AG09309 (cell line): ENCODE measurements at places on chromosomes 11 and 22.

- DNase-seq: no peak
Measured at GRCh38 chr11:32289701-32290100, 145.6 kb downstream of the WT1 start.

DNA sequence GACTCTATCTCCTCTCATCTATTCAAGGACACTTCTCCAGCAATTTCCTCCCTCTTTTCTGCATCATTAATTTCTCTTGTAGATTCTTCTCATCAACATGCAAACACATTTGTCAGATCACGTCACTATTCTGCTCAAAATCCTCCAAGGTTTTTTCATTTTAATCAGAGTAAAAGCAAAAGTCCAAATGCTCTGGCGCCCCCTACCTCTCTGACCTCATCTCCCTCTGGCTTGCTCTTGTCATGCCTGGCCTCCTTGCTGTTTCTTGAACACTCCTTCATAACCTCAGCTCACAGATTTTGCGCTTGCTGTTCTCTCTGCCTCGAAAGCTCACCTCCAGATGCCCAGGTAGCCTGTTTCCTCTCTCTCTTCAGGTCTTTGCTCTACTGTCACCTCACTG is 22.4 kb downstream of the RTCB start:
- DNase-seq: no peak

- peak; percentile 100 for DNase-seq
Measured at GRCh38 chr11:27234043-27234668, 128.9 kb downstream of the CCDC34 start.

DNA sequence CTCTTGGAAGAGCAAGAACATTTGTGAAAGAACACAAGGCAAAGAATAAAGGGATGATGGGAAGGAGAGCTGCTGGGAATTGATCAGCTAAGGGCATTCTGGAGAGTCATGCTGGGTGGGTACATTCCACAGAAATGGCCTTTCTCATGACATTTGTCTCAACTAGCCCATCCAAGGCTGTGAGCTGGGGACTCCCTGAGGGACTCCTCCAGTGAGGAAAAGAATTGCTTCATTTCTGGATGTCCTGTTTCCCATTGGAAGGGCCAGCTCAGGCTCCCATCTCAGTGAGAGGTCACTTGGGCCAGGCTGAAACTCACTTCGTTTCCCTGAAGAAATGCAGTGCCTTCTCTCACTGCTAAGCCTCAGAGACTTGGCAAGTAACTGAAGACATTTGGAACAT is 106.8 kb downstream of the CD44 start:
- no peak for DNase-seq

DNA sequence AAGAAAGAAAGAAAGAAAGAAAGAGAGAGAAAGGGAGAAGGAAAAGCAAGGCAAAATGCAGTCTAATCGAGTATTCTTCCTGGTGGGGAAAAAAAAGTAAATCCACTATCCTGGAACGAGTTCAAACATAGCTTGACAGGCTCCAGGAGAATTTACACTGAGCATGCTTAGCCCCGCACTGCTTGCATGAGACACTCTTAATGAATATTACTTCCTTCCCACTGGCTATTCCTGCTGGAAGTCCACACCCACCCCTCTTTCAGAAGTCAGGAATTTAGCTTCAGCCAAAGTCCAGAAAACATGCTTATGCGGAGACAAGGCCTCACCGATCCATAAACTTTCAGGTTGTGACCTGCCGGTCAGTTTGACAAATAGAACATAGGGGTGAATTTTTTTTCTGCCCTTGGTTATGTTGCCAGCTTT is 251.8 kb upstream of the BLID start:
- no peak for DNase-seq

GRCh38 chr22:28817919-28818859 is 17.8 kb upstream of the XBP1 start:
- DNase-seq: no peak

- no peak for DNase-seq
Measured at GRCh38 chr11:41201156-41201555, 258.3 kb downstream of the LRRC4C start.

DNA sequence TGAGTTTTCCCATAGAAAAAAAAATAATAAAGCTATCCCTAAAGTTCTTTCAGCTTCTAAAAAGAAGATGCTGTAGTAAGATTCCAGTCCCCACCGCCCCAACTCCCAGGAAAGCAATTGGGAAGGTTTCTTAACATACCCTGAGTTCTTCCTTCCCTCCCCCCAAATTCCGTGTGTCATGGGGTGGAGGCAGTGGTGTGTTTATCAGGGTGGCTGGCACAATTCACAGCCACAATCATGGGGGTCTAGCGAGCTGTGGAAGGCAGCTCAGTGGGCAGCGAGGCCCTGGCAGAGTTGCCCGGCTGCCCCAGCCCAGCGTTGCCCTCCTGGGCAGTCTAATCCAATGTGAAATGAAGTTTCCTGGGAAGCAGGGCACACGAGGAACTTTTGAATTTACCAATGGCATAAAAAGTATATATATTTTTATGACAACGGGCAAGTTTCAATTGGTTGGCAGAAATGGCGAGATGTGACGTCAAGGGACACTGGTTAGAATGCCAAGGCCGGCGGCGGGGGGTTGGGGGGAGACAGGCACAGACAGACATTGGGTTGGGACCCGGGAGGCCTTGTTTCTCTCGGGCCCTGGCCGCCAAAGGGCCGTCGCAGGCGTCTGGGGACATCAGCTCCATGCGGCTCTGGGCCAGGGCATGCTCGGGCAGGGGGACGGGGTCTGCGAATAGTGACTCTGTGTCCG is 80.7 kb upstream of the PPARA start:
- DNase-seq: peak; percentile 87

GRCh38 chr22:30196141-30196879 is 50.2 kb downstream of the LIF start:
- peak; percentile 100 for DNase-seq

GRCh38 chr11:69444381-69445130 is 36.9 kb upstream of the LINC01488 start:
- DNase-seq: peak; percentile 95

DNA sequence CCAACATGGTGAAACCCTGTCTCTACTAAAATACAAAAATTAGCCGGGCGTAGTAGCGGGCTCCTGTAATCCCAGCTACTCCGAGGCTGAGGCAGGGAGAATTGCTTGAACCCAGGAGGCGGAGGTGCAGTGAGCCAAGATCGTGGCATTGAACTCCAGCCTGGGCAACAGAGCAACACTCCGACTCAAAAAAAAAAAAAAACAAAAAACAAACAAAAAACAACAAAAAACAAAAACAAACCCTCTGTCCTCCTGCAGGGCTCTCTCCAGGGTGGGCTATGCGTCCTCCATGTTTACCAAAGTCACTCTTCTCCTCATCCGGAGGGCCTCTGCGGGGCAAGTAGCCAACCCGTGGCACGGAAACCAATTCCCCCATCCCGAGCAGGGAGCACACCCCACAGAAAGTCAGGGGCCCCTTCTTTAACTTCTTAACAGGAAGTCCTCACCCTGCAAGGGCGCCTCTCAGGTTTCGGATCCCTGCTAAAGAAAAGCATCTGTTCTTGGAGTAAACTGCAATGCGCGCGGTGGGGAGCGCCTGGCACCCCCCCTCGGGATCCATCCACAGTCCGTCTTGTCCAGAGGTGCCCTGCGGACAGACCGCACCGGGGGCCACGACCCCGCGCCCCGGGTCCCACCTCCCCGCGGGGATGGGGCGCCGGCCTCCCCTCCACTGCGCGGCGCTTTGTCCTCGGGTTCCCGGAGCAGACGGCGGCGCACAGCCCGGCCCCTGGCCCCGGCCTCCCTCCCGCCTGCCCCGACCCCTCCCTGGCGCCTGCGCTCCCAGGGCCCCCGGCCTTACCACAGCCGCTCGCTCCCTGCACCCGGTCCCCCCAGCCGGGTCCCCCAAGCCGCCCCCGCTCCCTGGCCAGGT is 712 bp downstream of the CERK start:
- no peak for DNase-seq

GRCh38 chr22:37174964-37175363 is 13.1 kb downstream of the C1QTNF6 start:
- no peak for DNase-seq

GRCh38 chr11:43830928-43831440 is 49.6 kb upstream of the ALKBH3 start:
- DNase-seq: peak; percentile 99

- no peak for DNase-seq
Measured at GRCh38 chr11:56396047-56396446, 16.4 kb upstream of the OR5AL1 start.

- no peak for DNase-seq
Measured at GRCh38 chr11:122113836-122114825, 1.9 kb downstream of the BLID start.

- no peak for DNase-seq
Measured at GRCh38 chr22:43094551-43094950, 5.4 kb upstream of the TTLL1 start.

- no peak for DNase-seq
Measured at GRCh38 chr11:70482529-70482917, 84.2 kb downstream of the CTTN start.

DNA sequence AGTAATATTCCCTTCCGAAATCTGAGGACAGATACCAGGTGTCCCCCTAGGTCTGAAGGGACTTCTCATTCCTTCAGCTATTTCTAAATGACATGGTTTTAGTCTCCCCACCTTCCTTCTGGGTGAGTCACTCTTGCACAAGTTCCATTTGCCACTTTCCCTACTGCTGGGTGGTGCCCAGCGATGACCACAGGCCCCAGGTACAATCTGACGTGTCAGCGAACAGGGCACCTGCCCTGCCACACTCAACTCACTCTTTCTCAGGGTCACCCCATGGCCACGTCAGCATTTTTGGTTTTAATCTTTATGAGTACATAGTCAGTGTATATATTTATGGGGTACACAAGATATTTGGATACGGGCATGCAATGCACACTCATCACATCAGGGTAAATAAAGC is 17.2 kb downstream of the POU2AF1 start:
- no peak for DNase-seq

GRCh38 chr11:27233654-27234042 is 129.4 kb downstream of the CCDC34 start:
- no peak for DNase-seq

DNA sequence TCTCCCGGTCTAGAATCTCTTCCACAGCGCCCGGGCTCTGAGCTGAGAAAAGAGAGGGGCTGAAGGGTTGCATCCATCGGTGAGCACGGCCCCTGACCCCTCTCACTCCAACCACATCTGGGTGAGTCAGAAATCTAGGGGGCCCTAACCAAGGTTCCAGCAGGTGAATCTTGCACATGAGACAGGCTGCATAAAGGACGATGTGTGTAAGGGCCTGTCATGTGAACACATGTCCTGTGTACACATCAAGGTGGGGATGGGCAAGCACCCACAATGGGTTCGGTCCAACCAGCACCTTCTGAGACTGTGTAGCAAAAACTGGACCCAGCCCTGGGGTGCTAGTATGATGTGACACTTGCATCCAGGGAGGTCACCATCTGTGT is 1.2 kb downstream of the BET1L start:
- no peak for DNase-seq

DNA sequence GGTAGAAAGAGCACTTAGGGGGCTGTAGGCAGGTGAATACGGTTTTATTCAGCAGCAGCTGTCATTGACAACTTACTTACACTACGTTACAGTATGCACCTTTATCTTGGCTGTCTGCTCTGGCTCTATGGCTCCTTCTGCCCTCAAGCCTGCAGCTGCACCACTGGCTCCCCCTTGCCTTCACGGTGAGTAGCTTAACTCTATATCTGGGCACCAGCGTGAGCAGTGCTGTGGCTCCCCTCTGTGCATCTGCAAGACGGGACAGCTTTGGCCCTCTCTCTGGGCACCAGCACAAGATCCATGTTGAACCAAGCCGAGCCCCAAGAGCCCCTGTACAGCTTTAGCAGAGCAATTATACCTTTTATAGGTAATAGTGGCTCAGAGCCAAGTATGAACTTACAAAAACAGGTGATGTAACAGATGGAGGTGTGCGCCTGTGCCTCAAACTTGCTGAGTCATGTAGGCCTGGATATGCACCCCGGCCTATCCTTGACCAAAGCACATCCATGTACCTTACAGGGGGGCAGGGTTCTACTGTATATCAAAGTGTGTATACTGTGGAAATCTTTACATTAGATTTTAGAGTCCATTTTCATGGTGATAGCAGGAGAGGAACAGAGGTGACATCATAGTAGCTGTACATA is 96.9 kb upstream of the CTSC start:
- no peak for DNase-seq

DNA sequence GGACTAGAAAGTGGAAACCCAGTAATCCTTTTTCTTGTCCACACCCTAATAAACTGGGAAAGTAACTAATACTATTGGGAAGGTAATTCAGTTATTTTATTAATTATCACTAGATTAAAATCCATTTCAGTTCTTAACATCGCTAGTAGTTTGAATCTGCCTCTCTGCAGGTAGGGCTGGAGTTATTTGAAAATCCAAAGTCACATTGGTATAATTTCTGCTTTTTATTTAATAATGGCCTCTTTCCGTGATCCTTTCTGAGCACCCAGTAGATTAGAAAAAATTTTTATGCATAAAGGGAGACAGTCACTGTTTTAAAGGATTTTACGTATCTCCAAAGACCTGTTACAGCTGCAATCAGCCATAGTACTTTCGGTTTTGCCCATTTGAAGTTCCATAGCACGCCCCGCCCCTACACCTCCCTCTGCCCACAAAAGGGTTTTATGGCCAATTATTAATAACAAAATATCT is 605 bp upstream of the COPB1 start:
- DNase-seq: no peak

- DNase-seq: no peak
Measured at GRCh38 chr22:28443526-28443876, 236.1 kb downstream of the TTC28 start.

GRCh38 chr11:47306484-47306844 is 36.5 kb downstream of the MADD start:
- no peak for DNase-seq

GRCh38 chr11:72191961-72192381 is at the start of gene FOLR1:
Gene FOLR1, plus strand, starts transcription at chr11:72192140. Its CDS starts 34 bp downstream, at chr11:72192174.
- DNase-seq: no peak

GRCh38 chr11:134579724-134580609 is 167.9 kb upstream of the B3GAT1 start:
- no peak for DNase-seq

DNA sequence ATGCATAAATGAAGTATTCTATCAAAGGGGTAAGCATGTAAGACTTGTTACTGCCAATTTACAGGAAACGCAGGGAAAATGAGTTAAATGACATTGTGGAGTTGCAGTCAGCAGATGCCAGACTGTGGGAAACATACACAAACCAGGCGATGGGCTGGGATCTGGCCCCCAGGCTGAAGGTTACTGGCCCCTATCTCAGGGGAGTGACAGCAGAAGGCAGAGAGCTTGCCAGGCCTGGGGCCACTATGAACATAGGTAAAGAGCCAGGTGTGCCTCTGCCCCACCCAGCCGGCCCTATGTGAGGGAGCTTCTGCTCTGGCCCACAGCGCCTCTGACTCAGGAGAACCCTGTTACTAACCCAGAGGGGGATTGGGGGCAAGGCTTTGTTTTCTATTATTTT is 26.1 kb upstream of the SLC25A1 start:
- DNase-seq: no peak
